Daoy (cell line): ENCODE measurements at places on chromosomes 5 and 9. TPM values are rescaled to one million over a fixed set of nuclear protein-coding genes. Genes with fewer than 3 reads are reported as not detected.

The SCGB3A2 gene
- total RNA-seq = not detected in 2 replicates

The MEF2C gene
- 3.0 and 5.2 TPM in 2 replicates for total RNA-seq

DNA sequence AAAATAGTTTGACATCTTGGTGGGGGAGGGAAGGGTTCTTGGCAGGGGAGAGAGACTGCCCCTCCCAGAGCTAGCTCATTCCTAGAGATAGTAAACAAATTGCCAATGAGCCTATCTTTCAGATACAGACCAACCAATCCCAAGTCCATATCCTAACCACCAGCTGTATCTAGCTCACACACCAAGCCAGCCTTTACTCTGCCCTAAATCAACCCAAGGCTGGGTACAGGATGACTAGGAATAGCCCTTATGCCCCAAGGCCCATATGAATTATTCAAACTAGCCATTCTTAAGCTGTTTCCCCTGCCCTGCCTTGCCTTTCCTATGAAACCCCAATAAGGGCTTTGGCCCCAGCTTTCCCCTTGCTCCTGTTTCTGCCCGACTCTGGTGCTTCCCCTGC is 281.3 kb upstream of the PANK3 start:
- no peak for DNase-seq

- no peak for DNase-seq
These were observed 61.9 kb downstream of the UBE2R2 start for GRCh38 chr9:33878691-33879366.

The RFESD gene
- 2.3 and 6.8 TPM in 2 replicates for total RNA-seq

GRCh38 chr9:120212853-120213200 is 367.1 kb downstream of the CDK5RAP2 start:
- no peak for DNase-seq

- DNase-seq = peak; percentile 22
These were observed 1.4 kb downstream of the MLLT3 start for GRCh38 chr9:20620650-20621470.

The ZNF883 gene
- 5.3 and 6.5 TPM in 2 replicates for total RNA-seq

The GCNT4 gene
- 1.7 and 1.9 TPM in 2 replicates for total RNA-seq

GRCh38 chr9:2419347-2419746 is 202.2 kb upstream of the VLDLR start:
- no peak for DNase-seq
